Renal cortical epithelial cell (primary cell): ENCODE measurements at places on chromosomes 5 and 9. TPM values are rescaled to one million over a fixed set of nuclear protein-coding genes. Genes with fewer than 3 reads are reported as not detected.

- peak; percentile 71 for DNase-seq
Measured at GRCh38 chr5:157857816-157858526, 974 bp downstream of the CLINT1 start.

DNA sequence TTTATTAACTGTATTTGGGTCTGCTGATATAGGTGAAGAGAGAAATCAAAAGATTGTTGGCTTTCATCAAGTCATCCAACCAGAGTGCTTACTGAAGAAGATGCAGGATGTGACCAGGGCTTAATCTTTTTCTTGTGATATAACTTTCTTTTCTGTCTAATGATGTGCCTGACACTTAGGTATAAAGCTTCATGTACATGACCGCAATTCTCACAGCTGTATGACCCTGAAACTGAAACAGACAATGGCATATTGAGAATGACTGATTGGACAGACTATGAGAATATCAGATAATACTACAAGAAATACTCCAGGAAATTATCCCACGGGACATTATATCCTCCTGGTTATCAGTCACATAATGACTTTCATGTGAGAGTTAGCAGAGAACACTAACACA lies 32.5 kb upstream of the FAM174A start:
- no peak for DNase-seq

The ENTPD2 gene
- 0.17 and 0.35 TPM in 2 replicates for total RNA-seq

The IPO11 gene
- 22.1 and 31.6 TPM in 2 replicates for total RNA-seq

DNA sequence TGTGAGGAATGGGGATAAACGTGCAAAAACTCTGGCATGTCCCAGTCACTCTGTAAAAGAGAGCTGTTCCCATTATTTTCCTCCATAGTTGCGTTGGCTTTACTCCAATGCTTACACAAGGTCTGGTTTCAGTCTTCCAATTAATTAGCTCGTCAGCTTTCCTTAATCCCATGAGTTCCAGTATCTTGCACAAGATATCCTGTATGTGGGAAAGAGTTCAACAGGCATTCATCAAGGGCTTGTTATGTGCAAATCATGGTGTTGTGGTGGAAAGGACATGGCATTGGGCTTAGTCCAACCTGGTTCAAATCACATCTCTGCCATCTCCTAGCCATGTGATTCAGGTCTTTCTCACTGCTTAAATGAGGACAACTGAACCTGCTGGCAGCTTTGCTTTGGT lies 77.5 kb upstream of the PANK3 start:
- peak; percentile 48 for DNase-seq

The SELENOP gene
- 12.9 and 65.8 TPM in 2 replicates for total RNA-seq

- DNase-seq, result no peak
Measured at GRCh38 chr5:174157048-174157447, 111.5 kb downstream of the NSG2 start.

The CAST gene
- total RNA-seq, result 183 and 341 TPM in 2 replicates

DNA sequence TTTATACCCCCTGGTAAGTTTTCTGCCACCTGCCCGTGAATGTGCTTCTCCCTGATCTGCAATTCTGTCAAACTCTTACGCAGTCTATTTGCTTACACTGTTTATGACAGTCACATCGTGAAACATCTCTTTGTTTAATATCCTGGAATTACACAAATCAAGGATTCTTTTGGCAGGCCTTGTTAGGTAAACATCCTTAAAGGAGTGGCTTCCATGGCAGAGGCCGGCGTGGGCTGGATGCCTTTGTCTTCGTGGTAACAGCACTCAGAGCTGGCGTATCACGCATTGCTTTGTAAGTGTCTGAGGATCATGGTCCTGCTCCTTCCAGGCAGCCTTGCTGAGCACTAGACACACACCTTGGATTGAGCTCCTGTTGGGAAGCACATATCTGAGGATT lies 145.7 kb downstream of the IRX1 start:
- peak; percentile 57 for DNase-seq

GRCh38 chr5:10990634-10991033 lies 229.6 kb upstream of the DAP start:
- no peak for DNase-seq

DNA sequence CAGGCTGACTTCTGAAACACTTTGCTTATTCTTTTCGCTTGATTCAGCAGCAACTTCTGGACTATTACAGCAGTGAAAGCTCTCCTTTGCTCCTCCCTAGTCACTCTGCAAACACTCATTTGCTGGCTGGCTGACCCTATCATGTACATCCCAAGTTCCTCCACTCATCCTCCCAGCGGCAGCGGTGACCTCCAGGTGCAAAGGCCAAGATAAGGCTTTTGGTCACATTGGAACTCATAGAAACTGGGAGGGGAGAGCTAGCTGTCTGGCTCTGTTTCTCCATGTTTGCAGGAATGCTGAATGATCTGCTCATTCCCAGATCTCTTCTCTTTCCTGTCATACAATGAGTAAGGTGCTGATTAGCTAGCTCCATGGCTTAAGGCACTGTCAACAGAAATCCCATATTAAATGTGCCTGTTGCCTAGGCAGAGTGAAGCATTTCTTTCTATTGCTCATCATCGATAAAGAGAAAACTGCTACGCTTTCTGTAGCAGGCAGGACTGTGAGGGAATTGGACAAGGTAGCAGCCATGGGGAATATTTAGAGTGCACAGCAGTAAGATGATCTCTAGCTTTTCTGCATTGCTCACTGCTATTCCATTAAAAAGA lies 250.5 kb upstream of the PDE4D start:
- no peak for DNase-seq

DNA sequence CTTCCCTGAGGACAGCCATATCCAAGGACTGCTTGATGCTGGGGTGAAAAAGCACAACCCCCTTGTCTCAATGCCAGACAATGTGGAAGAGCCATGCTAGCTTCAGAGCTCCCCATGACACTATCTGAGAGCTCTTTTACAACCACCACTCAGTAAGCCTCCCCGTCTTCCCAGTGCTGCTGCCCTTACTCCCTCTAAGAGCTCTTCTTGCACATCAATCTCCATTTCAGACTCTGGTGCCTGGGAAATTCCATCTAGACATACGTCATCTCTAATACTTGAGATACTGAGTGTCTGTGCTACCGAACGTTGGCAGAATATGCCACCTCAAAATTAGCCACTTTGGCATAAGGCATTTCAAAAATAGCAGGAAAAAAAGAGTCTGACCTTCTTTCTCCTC lies 94.5 kb downstream of the EDIL3 start:
- no peak for DNase-seq

GRCh38 chr9:98344581-98344980 lies 89.1 kb upstream of the TBC1D2 start:
- DNase-seq, result no peak

DNA sequence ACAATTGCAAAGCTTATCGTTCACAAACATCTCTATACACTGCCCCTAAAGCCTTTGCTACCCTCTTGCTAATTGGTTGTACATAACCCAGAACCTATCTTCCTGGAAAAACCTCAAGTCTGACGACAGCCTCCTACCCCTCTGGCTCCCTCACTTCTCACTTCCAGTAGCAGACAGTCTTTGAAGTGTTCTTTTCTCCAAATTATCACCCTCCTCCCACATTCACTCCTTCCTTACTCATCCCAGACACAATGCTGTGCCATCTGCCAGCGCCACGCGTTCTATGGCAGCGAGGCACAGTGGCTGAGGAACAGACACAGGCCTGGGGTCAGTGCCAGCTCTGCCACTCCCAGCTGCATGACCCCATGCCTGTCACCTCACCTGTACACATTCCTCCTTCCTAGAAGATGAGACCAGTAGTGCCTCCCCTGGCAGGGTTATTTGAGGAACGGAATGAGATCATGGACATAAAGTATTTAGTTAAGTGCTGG lies 27.7 kb downstream of the CLTA start:
- peak; percentile 36 for DNase-seq

DNA sequence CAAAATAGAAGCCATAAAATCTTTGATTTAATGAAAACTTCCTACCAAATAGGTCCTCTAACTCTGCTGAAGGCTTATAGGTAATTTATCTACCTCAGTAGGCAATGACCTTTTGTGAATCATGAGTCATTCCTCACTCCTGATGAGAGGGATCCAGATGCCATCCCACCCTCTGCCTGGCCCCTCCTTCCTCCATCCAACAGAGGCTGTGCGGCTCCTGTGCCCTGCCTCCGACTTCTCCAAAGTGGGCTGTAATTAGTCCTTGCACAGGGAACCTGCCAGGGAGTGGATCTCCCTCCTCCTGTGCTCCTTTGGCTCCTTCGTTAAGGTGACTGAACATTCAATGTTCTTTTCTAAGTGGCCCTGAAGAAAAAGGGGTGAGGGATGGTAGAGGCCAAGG lies 213.9 kb upstream of the TBCA start:
- no peak for DNase-seq

The PMPCA gene
- total RNA-seq, result 45.8 and 48.1 TPM in 2 replicates

DNA sequence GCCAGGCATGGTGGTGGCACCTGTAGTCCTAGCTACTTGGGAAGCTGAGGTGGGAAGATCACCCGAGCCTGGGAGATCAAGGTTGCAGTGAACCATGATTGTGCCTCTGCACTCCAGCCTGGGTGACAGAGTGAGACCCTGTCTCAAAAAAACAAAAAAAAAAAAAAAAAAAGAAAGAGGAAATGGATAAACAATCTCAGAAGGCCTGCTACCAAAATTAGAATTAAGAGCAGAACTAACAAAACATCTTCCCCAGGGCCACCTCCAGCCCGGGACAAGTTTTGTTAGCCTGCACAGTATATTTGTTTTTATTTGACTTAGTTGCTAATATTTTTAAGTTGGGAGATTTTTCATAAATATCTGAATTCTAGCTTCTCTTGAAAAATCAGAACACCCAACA lies 23.1 kb downstream of the PAX5 start:
- DNase-seq, result no peak

GRCh38 chr9:70581214-70581954 lies 166.9 kb upstream of the KLF9 start:
- DNase-seq, result peak; percentile 33

DNA sequence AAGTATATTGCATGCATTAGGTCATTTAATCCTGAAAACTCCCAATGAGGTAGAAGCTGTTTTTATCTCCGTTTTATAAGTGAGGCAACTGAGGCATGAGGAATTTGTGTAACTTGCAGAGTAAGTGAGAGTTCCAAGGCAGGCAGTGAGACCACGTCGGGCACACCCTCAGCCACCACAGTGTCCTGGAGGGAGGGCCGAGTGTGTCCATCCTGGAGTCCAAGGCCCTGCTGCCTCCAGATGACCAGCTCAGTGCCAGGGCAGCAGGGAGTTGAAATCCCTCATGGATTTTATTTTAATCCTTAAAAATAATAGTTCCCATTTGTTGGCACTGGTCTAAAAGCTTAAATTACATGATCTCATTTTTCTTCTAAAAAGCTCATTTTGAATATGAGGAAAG lies 104.6 kb upstream of the SMIM23 start:
- no peak for DNase-seq

- peak; percentile 57 for DNase-seq
Measured at GRCh38 chr5:143153332-143154119, 250.0 kb downstream of the NR3C1 start.

The TENT4A gene
- 5.7 and 13.8 TPM in 2 replicates for total RNA-seq
